ENCODE measurements at places on chromosomes 6 and 20. TPM values are rescaled to one million over a fixed set of nuclear protein-coding genes. Genes with fewer than 3 reads are reported as not detected.

Gene RHAG
- polyA plus RNA-seq: not detected

Gene ROS1
- polyA plus RNA-seq: 0.42 TPM

Gene OR12D3
- not detected for polyA plus RNA-seq

Gene GSTA1
- polyA plus RNA-seq: not detected

Gene ENPP4
- 46.4 TPM for polyA plus RNA-seq

Gene SLC22A2
- polyA plus RNA-seq: not detected

Data from Purkinje cell (primary cell).